ENCODE measurements at places on chromosomes 3 and 15.

DNA sequence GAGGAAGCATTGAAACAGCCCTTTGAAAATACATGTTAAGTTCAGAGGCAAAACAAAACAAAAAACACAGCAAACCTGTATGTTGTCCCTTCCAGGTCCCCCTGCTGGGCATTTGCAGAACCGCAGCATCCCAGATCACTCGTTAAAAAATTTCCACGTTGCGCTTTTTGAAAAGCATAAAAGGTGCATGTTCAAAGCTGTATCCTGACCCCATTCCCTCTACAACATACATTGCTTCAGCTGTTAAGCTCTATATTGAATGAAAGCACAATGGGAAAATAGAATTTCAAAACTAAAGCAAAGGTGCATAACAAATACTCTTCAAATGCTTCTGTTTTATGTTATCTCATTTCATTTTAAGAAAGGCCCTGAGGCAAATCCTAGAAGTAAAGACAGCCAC lies 328.3 kb downstream of the THSD4 start:
- DNase-seq: peak; percentile 36

DNA sequence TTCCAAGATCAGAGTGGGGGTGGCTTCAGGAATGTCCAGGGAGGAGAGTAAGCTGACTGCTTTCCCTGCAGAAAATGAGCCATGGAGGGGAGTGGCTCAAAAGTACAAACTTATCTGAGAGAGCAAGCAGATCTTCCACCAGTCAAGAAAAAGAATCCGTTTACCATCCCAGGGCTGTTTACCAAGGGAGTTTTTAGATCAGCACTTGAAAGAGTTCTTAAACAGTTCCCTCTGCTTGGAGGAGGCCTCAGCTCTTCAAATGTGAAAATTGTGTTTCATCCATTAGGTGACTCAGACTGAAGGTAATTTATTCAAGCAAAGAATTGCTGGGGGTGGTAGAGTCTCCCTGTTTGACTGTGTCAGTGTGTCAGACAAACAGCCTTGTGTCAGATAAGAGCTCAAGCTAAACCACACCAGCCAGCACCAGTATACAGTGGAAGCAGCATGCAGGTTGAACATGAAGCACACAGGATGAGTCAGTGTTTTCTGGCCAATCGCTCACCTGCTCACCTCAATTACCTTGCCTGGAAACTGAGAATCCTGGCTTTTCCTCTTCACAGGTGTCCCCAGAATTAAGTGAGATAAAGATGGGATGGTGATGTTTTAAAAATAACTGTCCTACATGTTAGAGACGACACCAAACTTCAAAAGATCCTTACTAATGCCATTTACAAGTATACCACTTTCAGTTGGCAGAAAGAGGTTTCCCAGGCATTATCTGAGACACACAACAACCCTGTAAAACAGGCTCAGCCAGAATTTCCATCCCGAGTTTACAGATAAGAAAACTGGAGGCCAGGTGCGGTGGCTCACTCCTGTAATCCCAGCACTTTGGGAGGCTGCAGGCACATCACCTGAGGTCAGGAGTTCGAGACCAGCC lies 21.7 kb downstream of the SH3BP5 start:
- no peak for DNase-seq

DNA sequence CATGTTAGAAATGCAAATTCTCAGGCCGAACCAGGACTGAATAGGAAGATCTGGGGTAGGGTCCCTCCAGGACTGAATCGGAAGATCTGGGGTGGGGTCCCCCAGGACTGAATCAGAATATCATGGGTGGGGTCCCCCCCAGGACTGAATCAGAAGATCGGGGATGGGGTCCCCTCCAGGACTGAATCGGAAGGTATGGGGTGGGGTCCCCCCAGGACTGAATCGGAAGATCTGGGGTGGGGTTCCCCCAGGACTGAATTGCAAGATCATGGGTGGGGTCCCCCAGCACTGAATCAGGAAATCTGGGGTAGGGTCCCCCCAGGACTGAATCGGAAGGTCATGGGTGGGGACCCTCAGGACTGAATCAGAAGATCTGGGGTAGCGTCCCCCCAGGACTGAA lies 48.2 kb upstream of the TNK2 start:
- no peak for DNase-seq

- no peak for DNase-seq
Observed at GRCh38 chr3:136956971-136957370, 812 bp upstream of the IL20RB start.

GRCh38 chr3:52221563-52222318 lies 3.7 kb downstream of the TLR9 start:
- DNase-seq: no peak

DNA sequence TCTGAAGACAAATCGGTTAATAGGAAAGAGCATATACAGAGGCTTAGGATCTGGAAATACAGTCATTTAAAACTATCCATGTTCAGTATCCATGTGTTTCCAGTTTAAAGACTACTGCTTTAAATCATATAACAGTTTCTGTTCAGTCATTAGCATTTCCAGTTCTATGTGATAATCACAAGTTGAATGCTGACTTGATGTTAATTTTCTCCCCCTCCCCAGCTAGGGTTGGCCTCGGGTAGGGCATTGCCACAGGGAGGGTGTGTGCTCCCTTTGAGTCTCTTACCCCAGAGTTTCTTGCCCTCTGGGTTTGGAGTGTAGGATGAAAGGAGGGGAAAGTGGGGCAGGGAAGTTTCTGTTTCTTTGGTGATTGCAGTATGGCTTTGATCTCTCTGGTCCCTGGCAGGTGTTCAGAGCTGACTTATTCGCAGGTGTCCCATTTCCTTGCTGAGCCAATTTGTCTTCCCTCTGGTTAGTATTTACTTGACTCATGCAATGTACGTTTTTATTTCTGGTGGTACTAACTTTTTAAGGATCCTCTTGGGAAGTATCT lies 86.3 kb downstream of the SH3GL3 start:
- no peak for DNase-seq

DNA sequence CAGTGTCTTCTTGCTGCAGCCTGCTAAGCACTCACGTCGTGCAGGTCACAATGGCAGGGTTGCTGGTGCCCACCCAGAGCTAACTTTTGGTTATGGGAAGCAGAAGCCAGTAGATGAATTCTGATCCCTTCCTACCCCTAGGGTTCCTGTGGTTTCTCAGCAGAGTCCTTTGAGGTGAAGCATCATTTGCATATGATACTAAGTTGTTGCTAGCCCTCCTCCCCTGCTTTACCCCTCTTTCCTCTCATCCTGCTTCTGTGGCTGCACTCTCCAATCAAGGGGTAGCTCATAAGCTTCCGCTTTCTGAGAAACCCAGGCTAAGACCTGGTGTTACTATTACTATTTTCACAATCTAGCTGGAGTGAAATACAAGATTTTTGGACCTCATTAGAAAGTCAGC lies 22.1 kb upstream of the HEG1 start:
- no peak for DNase-seq

- no peak for DNase-seq
Observed at GRCh38 chr3:176755977-176756376, 441.3 kb downstream of the TBL1XR1 start.

- DNase-seq: no peak
Observed at GRCh38 chr3:30655187-30655812, 48.9 kb downstream of the TGFBR2 start.
